CD4-positive, alpha-beta T cell treated with Interleukin-21 for 1 hour (primary cell): ENCODE measurements at places on chromosomes 11 and 22.

DNA sequence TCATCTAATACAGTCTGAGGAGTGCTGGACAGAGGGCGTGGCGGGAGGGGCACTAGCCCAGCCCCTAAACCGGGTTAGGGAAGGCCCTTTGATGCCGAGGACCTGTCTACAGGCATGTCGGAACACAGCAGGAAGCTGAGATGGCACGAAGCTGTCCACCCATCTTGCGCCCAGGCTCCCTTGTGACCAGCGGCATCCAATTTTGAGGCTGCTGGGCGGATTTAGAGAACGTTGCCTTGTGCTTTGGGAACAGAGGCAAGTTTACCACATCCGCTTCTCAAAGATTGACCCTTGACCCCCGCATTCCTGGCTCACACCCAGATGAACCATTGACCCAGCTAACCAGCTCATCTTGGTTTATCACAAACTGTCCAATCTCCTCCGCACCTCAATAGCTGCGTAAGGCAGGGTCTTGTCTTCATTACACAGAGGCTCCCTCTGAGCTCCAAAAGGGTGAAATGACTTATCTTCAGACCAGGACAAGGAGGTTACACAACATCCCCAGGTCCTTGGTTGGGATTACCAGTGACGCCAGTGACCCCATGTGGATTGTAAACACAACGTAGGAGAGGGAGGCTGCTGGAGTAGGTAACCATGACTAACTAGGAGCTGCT, 4.5 kb downstream of the FAM83F start:
- no peak for DNase-seq

- DNase-seq: no peak
Measured at GRCh38 chr11:126341760-126342161, 13.7 kb upstream of the ST3GAL4 start.

GRCh38 chr11:12243486-12243885, 133.1 kb downstream of the MICAL2 start:
- DNase-seq: no peak

DNA sequence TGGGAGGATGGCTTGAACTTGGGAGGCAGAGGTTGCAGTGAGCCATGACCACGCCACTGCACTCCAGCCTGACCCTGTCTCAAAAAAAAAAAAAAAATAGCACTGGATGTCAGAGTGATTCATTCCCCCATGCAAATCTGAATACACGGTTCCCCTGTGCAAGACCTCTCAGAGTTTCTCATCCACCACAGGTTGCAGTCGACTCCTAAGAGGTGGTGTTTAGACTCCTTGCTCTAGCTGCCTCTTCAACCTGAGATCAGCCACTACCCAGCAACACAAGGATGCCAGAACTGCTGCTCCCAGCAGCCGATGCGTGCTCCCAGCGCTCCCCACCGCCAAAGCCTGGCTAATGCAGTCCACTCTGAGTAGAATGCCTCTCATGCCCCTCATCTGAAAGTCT, 97.5 kb downstream of the PARVA start:
- DNase-seq: no peak

- no peak for DNase-seq
Measured at GRCh38 chr11:65595131-65595530, 469 bp downstream of the KCNK7 start.

DNA sequence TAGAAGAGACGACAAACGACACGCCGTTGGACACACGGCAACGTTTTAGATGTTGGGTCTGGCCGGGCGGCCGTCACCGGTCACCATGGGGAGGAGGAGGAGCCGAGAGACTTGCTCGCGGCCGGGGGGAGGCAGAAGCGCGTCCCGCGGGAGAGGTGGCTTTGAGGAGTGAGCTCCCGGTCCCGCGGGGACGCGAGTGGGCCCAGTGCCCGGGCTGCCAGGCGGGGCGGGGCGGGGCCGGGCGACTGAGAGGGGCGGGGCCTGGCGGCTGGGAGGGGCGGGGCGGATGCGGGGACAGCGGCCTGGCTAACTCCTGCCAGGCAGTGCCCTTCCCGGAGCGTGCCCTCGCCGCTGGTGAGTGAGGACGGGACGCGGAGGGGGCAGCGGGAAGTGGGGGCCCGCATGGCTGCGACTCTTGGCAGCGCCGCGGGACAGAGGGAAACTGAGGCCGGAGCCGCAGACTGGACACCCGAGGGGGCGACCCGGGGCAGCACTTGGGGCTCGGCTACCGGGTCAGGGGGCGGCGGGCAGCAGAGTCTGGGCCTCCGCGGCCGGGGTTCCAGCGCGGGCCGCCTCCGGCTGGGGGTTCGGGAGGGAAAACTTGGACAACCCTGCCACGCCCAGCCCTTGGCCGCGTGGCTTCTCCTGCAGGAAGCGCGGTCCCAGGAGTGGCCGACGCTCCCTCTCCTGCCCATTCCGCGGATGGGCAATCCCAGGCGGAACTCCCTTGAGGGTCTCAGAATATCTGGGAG, at the start of gene TSPO:
Gene TSPO, plus strand, starts transcription at position 309 of the 752 bp plus-strand sequence. CDS start 7,680 bp downstream, outside the sequence.
- DNase-seq: peak; percentile 73

- no peak for DNase-seq
Measured at GRCh38 chr11:115501893-115502589, 2.2 kb downstream of the CADM1 start.

DNA sequence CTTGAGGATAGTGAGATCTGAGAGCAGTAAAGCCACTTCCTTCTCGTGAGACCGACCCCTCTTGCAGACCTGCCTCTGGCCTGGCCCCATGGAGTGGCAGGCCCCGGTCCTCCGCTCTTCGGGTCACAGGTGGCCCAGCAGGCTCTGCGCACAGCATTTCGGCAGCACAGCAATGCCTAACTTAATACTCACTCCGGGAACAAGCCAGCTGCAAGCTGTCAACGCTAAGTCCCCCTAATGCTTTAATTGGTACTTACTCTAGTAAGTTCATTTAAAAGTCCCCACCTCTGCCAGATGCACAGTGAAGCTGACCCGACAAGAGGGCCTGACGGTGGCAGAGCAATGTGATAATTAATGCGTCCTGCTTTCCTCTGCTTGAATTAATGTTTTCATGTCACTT, 349.3 kb upstream of the B3GAT1 start:
- no peak for DNase-seq

DNA sequence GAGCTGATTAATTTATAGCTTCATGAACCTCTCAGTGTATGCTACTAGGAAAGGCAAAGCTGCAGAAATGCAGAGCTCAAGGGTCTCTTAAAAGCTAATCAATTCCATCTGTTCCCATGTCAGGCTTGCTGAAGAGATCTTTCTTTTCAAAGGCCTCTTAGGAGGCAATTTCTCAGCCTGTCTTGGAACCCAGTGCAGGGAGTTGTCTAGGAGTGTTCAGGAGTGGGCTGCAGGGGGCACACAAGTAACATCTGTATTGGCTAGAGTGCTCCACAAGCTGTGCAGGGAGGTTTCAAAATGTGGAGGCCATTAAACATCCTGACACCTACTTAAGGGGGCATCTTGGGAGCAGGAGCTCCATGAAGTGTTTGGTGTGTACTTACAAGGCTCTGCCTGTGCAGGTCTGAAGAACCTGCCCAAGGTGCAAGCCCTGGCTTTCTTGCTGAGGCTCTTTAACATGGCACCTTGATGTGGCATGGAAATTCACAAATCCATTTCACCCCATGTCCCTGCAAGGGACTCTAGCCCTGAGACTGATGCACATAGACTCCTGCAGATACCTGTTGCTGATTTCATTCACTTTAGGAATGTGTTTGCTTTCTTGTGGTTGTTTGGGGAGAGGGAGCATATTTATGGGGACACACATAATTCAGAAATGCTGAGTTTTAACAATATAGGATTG, 134.7 kb downstream of the ME3 start:
- no peak for DNase-seq

DNA sequence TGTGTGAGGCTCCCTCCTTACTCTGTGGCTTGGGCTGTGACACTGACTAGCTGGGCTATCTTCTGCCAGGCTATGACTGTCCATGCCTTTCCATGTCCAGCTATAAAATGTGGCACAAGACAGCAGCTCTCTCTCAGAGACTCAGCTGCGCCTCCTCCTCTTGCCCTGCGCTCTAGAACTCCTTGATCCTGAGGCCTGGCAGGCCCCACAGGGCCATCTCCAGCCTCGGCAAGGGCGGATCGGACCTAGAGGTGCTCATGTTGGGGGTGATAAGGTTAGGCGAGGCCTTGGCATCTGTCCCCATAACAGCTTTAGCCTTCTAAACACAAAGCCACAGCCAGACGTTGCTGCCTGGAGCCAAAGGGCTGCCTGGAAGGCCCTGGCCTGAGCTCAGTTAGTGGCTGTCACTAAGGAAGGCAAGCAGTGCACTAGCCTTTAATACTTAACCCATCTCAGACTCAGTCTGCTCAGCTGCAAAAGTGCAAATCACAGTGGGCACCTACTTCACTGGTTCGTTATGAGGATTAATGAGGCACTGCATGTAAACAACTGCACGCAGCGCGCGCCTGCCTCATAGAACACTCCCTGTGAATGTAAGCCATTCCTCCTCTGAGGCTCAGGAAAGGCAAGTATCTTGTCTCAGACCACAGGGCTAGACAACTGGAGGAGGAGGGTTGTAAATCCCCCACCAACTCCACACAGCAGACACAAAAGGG, 1.2 kb downstream of the GUCD1 start:
- DNase-seq: peak; percentile 10

GRCh38 chr22:43967069-43967468, 11.8 kb downstream of the SAMM50 start:
- DNase-seq: no peak

GRCh38 chr11:129018991-129019390, 76.3 kb upstream of the TP53AIP1 start:
- DNase-seq: no peak

GRCh38 chr11:113569391-113569790, 94.2 kb upstream of the DRD2 start:
- no peak for DNase-seq

DNA sequence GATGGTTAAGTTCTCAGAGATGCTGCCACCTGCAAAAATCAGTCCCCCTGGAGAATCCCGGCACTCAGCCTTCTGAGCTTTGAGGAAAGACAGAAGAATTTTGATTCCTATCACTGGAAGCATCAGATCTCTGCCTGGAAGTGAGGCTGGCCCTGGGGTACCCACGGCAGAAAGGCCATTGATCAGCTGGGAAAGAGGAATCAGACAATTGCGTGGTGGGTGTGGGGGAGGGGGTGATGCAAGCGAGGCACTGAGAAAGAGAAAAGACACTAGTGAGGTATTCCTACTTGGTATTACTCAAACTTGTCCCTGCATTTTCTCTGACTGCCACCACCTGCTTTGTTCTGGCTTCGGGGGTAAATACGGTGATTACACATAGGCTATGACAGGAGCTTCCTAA, 96.1 kb downstream of the FEZ1 start:
- DNase-seq: no peak

- no peak for DNase-seq
Measured at GRCh38 chr11:105718641-105719040, 108.8 kb downstream of the GRIA4 start.

- DNase-seq: peak; percentile 47
Measured at GRCh38 chr11:63535734-63536133, 874 bp upstream of the PLAAT4 start.

DNA sequence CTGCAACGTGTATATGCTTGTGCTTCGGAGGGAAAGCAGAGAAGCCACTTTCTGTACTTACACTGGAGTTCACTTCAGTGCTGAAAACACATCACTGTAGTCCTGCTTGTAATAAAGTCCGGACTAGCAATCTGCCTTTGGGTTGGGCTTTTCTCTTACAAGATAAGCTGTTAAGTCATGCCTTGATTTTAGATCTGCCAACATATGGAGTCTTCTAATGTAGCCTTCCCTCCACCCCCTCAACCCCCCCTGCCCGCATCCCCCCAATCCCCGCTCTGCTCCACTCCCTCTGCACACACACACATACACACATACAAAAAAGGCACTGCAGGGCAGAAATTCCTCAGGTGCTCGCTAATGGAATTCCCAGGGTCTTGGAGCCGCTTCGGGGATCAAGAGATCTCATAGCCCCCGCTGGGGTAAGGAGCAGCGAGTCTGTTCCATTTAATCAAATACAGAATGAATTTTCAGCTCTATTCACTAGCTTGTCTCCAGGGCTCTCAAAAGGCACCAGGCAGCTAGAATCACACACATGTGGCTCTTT, 3.4 kb downstream of the CDON start:
- no peak for DNase-seq

DNA sequence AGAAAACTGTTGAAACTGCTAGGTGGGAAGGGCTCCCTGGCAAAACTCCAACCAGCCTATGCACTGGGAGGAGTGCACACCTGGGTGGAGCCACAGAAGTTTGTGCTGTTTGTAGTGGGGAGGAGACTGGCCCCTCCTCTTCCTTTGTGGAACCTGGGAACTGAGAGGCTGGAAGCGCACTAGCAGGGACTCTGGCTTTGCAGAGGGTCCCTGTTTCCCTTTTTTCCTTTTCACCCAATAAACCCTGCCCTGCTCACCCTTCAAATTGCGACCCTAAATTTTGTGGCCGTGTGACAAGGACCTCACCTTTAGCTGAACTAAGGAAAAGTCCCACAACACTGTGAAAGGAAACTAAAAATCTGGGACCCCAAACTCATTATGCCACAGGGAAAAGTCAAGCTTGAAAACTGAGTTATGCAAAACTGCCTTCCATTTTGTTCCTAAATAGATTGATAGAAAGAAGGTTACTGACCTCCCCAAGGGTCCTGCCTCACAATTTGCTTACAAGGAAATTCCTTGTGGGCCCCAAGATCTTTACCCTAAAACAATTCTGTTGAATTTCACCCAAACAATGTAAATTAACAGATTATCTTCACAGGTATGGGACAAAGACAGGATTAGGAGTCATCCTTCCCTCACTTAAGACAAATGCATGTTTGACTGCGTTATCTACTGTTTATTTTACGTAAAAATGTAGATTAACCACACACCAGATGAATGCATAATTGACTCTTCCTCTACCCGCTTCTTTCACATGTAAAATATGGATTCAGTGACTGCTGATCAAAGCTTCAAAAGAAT, 81.0 kb downstream of the SLC36A4 start:
- no peak for DNase-seq

- no peak for DNase-seq
Measured at GRCh38 chr11:107577346-107577711, 11.8 kb upstream of the ALKBH8 start.

DNA sequence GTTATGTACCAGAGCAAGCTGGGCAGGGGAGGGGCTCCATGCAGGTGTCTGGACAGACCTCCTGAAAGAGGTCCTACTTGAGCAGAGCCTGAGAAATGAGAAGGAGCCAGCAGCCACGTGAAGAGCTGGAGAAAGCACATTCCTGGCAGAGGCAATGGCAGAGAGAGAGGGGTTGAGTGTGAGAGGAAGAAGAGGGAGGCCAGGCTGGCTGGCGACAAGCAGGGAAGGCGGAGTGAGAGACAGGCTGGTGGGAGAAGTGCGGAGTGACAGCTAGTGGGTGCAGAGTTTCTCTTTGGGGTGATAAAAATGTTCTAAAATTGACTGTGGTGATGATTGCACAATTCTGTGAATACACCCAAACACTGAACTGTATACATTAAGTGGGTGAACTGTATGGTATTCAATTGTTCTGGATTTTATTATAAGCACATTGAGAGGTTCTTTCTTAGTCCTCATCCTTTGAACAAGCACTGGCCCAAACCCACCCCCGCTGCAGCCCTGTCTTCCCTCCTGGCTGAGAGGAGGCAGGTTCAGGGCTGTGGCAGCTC, 29.4 kb downstream of the RPL27A start:
- DNase-seq: no peak

DNA sequence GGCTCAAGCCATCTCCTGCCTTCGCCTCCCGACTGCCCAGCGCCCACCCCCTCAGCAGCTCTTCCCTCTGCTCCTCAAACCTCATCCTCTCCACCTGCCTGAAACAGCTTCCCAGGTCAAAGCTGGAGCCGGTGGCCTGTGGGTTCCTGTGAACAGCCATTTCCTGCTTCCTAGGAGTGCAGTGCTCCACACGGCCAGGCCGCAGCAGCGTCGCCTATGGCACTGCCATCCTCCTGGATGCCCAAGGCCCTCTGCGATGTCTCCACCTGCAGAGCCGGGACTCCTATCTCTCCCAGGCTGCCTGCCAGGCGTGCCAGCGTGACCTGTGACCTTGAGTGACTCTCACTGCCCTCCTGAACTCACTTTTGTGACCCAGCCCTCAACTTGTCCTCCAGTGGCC, 24.6 kb downstream of the PPM1F start:
- no peak for DNase-seq
